Stimulated activated CD4-positive, alpha-beta T cell treated with anti-CD3 and anti-CD28 coated beads, Interleukin-1b, Interleukin-23, amount 100 ng/mL, for 24 hours (primary cell): ENCODE measurements at places on chromosomes 6 and 20.

DNA sequence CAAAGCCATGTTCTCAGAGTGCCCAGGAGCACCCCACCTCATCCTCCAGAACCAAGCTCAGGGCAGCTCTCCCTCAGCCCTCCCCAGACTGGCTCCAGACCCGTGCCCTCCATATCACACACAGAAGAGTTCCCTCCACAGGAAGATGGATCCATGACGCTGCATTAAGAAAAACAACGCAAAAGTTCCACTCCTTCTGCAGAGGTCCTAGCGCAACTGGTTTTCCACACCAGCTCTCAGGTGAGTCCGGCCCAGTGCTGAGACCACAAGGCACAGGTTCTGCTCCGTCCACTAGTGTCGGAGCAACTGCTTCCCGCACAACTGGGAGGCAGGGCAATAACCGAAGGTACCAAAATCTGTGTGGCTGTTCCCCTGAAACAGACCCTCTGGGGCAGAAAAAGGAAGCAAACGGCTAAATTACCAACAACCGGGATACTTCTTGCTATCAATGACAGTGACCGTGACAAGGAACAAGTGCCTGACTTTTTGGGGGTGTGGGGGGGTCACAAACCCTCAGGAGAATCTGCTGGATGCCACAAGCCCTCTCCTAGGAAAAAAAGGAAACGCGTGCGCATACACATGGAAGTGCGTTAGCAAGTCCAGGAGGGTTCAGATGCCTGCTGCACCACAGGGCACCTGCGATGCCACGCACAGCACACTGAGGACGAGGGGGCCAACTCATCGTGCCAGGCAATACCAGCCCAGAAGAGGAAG lies 49.2 kb downstream of the MYH7B start:
- no peak for DNase-seq

- no peak for DNase-seq
Measured at GRCh38 chr6:26230351-26230750, 134.6 kb upstream of the BTN3A2 start.

- no peak for DNase-seq
Measured at GRCh38 chr6:47974106-47974505, 136.9 kb downstream of the PTCHD4 start.

DNA sequence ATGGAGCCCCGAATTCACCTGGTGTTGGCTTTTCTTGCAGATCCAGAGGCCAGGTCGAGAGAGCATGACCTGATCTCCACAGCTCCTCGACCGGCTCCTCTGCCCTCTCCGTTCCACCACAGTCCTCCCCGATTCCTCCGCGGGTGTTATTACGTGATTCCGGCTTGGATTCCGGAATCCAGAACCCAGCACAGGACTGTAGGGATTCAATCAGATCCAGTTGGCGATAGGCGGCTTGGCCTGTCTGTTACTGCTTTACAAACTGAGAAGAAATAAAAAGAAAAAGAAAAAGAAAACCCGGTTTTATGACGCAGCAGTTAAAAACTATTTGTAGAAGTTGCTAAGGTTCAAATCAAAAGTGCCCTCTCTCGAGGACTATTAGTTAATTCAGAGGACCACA lies 222.7 kb downstream of the EYA2 start:
- no peak for DNase-seq

DNA sequence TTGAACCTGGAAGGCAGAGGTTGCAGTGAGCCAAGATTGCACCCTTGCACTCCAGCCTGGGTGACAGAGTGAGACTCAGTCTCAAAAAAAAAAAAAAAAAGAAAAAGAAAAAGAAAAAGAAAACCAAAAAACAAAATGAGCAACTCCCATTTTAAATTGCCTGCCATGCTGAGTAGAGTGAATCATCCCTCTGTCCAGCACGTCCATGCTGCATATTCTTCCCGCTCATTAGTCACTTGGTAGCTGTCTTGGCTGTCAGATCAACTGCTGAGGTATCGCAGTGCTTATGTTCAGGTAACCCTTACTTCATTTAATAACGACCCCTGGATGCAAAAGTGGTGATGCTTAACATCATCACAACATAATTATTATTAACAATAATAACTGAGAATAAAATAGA lies 72.6 kb upstream of the RNF24 start:
- no peak for DNase-seq

DNA sequence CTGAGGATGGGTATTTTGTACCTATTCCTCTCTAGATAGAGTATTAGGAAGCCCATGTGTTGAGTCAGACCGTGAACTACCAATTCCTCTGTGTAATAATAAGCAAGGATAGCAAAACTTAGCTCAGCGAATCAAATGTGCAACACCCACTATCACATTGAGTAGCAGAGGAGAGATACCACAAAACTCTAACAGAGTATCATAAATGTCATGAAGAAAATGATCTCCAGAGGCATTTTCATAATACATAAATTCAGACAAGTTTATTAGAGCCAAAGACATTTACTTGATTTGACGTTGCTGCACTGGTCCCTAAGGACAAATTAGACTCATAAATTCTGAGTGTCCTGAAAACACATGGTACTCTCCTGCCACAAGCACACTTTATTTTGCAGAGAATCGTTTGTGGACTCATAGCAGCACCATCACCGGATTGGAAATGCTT lies 245.2 kb downstream of the HAO1 start:
- no peak for DNase-seq

- no peak for DNase-seq
Measured at GRCh38 chr6:44073612-44074438, 53.4 kb downstream of the MRPL14 start.

- DNase-seq: no peak
Measured at GRCh38 chr6:2738373-2738979, 12.2 kb downstream of the MYLK4 start.

GRCh38 chr20:2451939-2452732 lies 18.5 kb downstream of the SNRPB start:
- DNase-seq: peak; percentile 60

- no peak for DNase-seq
Measured at GRCh38 chr20:44026647-44027342, 112.1 kb downstream of the TOX2 start.

- DNase-seq: no peak
Measured at GRCh38 chr6:20630617-20631548, 96.6 kb downstream of the CDKAL1 start.

GRCh38 chr6:78966542-78966941 lies 99.2 kb downstream of the IRAK1BP1 start:
- no peak for DNase-seq

DNA sequence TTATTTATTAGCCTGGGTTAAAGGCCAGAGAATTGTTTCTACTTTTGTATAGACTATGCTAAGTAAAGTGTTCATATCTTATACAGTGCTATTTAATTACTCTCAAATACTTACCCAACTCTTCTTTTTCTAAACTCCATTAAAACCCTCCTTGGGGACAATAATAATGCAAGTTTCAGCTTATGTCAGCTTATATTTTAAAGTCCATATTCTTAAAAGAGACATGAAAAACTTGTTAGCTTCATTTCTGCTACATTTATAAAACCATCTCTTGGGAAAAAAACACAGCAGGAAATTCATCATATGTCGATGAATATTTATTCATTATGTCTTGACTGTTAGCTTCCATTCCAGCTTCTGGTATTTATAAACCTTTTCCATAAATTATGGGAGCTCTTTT lies 71.9 kb upstream of the SDHAF4 start:
- DNase-seq: no peak

DNA sequence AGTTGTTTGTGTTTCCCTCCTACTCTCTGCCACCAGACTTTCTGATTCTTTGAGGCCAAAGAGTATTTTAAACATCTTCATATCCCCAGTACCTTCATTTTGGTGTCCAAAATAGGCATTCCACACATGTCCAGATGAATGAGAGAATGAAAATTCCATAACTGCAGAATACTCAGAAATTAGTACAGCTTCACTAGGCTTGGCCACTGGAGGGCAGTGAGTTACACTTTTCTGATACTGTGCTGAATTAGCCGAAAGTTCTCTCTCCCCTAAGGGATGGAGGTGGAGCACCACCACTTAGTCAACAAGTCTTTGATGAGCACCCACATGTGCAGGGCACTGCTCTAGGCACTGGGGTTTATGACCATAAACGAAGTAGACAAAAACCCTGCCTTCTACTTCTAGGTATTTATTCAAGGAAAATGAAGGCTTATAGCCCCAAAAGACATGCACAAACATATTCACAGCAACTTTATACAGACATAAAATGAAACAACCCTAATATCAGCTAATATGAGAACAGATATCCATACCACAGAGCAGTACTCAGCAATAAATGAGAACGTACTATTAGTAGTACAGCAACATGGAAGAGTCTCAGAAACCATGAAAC lies 46.1 kb upstream of the TMEM217 start:
- DNase-seq: no peak

GRCh38 chr6:35729722-35730121 lies 7.1 kb upstream of the ARMC12 start:
- no peak for DNase-seq

DNA sequence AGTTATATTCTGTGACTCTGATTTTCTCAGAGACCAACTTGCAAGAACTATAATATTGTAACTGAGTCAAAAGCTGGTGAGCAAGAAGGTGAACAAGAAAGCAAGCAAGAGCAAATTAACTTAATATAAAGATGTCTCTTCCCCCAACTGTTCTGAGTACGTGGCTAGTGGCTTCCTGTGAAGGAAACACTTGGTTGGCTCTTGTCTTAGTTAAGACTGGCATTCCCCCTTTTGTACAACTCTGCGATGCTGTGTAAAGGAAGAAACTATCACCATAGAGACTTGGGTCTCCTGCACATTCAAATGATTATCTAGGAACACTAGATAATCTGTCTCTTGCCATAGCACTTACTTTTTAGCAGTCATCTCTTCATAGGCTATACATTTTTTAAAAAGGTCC lies 47.3 kb upstream of the TNFAIP3 start:
- DNase-seq: no peak

- no peak for DNase-seq
Measured at GRCh38 chr6:143224516-143224915, 163.8 kb downstream of the AIG1 start.
